ENCODE measurements at places on chromosomes 12 and 14.

DNA sequence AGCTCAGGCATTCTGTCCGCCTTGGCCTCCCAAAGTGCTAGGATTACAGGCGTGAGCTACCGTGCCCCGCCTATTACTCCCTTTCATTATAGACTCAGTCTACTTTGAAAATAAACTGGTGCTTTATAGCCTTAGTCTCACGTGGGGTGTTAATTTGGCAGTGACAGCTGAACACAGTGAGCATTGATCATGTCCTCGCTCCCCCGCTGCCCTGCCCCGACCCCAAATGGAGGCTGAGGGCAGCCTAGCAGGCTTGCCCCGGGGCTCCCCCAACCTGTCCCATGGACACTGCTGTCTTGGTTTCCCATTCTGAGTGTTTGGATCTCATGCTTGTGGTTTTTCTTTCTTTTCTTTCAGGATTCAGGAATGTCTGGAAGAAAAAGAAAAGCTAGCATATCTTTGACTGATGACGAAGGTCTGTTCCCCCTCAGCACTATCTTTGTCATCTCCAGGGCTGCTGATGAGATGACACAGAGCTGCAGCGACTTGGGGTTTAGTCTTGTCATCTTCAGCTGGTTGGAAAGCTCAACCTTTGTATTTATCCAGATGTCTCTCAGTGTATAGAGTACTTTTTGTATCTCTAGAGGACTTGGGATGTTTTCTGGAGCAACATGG is 42.2 kb downstream of the EP400 start:
- no peak for DNase-seq

GRCh38 chr12:58656254-58657009 is 263.9 kb downstream of the LRIG3 start:
- no peak for DNase-seq

DNA sequence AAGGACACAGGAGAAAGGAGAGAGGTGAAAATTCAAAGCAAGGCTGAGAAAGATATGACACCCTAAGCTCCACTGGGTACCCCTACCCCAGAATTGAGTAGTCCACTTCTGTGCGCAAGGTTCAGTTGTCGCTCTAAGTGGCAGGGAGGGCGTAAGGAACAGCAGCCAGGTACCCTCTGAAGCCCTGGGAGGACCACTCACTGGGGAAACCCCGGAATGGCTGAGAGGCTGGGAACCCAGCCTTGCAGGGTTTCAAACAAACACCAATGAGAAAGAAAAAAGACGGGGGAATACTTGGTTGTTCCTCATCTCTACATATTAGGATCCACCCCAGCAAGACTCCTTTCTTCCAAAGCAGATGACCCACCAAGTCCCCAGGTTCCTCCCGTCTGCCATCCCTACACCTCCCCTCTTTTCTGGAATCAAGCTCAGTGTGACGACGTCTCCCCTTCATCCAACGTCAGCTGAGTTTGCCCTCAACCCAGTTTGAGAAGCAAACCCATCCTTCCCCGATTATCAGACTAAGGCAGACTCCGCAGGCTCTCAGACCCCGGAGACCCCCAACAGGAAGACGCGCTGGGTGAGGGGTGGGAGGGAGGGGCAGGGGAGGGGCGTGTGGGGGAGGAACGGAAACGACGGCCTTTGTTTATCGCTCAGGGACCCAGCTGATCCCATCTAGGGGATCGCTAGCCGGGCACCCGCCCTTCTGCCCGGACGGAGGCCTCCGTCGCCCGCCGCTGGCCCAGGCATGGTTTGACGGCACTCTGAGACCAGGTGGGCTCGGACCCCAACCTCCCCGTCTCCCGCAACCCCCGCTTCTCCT is 795 bp downstream of the LMBR1L start:
- peak; percentile 50 for DNase-seq

DNA sequence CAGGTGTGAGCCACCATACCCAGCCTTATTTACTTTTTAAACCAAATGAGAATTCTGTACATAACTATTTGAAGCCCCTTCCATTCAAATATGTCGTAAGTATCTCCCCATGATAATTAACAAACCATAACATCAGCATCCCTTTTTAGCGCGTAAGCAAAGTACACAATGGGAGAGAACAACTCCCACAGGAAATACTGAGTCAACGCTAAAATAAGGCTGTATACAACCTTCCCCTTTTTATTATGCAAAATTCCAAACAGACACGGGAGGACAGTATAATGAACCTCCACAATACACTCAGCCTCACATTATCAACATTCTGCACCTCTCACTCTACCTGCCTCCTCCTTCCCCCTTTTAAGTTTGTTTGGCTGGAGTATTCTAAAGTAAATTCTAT is 73.5 kb downstream of the CCDC88C start:
- DNase-seq: no peak

DNA sequence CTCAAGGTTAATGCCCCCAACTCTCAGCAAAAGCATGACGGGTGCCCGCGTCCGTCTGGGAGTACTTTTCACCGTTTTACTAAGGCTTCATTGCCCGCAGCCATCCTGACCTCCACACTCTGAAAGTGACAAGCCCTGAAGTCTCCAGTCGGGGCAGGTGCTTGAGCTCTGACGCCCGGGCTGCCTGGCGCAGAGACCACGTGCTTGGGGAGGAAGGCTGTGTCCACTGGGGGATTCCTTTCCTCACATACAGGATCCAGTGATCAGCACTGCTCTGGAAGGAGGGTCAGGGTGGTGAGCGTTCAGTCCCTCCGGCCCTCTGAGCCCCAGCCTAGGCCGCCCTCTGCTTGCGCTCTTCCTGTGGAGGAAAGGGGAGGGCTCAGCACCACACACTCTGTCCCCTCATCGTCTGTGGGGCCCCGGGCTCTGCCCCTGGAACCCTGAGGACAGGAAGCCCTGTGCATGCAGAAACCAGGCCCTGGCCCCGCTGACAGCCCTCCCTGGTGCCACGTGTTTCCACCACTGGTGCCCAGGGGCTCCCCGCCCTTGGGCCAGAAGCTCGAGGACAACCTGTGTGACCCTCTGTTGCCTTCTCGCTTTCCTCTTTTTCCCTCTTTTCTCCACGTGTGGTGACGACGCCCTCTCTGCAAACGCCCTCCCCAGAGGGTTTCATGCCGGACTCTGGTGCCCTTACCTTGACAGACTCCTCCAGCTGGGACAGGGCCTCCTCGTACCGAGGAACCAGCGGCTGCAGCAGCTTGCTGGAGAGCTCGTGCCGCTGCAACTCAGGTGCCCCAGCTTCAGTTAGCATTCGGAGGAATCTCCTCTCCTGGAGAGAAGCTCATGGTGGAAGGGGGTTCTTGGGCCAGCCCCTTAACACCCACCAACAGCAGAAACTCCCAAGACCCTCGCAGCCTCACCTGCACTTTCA is 4.9 kb downstream of the DDX51 start:
- no peak for DNase-seq

DNA sequence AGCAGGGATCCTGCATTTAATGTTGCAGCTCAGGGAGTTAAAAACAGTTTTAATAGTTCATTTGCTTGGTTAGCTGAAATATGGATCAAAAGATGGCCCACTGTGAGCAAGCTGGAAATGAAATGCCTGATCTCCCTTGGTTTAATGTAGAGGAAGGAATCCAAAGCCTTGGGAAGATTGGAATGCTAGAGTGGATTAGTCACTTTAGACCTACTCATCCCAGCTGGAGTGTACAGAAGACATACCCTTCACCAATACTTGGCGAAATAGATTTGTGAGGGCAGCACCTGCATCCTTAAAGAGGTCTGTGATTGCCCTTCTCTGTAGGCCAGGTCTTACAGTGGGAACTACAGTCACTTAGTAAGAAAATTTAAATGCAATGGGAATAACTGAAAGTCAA is 58.0 kb upstream of the KRAS start:
- no peak for DNase-seq

DNA sequence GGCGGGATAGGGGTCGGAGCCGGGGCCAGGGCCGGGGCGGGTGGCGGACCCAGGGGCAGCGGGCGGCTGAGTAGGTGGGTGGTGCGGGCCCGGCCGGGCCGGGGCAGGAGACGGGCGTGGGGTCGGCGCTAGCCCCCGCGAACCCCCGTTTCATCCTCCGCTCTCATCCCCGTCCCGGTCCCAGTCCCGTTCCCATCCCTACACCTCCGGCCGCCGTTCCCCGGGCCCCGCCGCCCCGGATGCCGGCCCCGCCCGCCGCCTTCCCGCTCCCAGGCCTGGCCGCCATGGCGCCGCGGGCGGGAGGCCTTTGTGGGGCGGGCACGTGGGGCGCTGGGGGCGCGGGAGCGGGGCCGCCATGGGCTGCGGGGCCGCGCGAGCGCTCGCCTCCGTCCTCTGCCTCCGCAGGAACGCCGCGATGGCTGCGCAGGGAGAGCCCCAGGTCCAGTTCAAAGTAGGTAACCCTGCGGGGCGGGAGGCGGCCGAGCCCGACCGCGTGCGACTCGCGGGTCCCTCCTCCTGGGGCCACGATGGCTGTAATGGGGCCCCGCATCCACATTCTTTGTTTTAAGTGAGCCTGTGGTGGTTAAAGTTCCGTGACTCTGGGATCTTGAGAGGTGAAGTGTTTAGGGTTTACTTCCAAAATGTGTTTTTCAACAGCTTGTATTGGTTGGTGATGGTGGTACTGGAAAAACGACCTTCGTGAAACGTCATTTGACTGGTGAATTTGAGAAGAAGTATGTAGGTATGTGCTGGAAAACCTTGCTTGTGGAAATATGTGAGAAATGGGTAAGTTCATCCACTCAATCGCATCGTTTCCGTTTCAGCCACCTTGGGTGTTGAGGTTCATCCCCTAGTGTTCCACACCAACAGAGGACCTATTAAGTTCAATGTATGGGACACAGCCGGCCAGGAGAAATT is 572 bp downstream of the RAN start:
- DNase-seq: peak; percentile 53

DNA sequence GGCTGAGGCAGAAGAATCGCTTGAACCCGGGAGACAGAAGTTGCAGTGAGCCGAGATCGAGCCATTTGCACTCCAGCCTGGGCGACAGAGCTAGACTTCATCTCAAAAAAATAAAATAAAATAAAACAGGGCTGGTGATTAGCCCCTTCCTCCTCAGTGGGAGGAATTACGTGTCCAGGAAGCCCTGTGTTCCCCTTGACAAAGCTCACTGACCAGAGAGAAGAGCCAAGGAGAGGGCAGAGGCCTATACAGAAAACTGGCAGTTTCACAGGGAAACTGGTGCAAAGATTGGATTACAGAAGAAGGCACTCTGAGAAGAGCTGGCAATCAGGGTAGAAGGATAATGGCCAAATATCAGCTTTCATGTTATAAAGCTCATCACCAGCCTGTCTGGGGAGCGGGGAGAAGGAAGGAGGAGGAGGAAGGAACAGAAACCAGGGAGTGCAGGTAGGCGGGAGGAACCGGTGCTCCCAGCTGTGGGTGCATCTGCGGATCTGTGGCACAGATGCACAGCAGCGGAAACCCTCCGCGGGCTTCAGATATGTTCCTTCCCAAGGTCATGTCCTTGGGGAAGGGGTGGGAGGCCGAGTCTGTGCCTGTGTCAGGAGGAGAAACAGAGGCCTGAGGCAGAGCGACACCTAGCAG is 6.7 kb downstream of the RAB15 start:
- DNase-seq: no peak

DNA sequence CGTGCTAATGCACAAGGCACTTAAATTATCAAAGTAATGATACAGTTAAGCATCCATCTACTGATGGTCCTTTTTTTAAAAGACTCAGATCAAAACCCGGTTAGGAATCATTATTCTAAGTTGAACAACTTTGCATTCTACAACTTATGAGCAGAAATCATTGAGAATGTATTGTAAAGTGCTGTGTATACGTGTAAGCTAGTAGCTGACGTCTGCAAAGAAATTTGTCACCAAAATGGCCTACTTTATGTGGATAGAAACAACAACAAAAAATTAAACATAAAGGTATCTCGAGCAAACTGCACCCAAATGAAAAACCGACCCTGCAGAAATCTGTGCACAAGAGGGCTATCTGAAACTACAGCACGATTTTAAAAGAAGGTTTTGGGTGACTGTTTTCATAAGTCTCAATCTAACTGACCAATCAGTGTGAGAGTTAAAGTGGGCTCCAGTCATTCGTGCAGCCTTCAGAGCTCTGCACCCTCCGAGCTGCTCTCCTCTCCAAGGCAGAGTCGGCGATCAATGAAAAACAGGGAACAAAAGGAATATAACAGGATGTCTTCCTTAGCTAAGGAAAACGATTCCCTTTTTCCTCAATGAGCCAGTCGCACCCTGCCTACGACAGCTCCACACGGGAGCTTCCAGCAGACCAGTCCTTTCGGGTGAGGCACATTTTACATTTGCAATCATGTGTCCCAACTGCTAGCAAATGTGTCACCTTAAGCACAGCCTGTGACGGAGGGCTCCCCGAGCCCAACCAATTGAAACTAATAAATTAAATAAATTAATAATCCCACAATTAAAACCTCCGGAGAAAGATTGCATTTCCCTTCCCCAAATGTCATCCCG is 200.7 kb upstream of the FOXN3 start:
- DNase-seq: peak; percentile 41

GRCh38 chr12:128852026-128852698 is 1.1 kb upstream of the GLT1D1 start:
- DNase-seq: no peak

- no peak for DNase-seq
These were observed 23.6 kb downstream of the KRT80 start for GRCh38 chr12:52168019-52168717.

DNA sequence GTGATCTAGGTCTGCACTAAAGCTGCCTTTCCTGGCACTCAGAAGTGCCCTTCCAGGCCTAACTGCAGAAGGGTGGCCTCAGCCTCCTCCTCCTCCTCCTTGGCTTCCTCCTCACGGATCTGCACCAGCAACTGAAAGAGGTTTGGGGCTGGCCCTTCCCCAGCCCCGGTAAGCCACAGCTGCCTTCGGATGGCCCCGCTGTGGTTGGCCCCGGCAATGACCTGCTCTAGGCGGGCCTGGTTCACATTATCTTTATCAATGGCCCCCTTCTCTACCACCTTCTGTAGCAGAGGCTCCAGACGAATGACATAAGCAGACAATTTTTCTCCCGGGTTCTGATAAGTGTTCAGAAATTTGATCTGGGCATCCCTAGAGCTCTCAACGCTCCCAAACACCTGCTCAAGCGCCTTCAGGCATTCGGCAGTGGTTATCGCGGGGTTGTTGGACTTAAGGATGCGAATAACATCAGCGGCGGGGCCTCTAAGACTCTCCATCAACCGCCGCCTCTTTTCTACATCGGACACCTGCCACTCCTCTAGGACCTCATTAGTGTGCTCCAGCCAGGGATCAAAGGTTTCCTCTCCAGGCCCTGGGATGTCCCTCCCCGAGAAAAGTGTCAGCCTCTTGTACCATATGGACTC is 1.5 kb downstream of the PNMA1 start:
- peak; percentile 46 for DNase-seq

GRCh38 chr12:80186727-80187217 is 87.4 kb downstream of the OTOGL start:
- DNase-seq: peak; percentile 35

Data from DND-41 (cell line).